ENCODE measurements at places on chromosomes 3 and 15.

GRCh38 chr15:66094331-66094730 is 159.2 kb downstream of the MEGF11 start:
- no peak for DNase-seq

DNA sequence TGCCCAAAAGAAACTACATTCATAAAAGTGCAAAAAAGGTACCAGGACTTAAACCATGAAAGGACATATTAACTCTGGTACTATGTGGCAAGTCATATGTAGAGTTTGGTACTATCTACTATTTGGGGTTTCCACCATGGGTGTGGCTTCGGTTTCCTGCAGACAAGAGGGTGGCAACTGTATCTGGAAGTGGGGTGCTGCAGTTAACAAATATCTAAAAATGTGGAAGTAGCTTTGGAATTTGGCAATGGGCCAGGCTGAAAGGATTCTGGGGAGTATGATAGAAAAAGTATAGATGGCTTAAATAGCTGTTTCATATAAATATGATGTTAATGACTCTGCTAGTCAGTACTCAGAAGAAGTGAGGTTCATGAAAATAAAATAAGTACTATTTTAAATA is 44.0 kb downstream of the PLSCR2 start:
- DNase-seq = no peak

DNA sequence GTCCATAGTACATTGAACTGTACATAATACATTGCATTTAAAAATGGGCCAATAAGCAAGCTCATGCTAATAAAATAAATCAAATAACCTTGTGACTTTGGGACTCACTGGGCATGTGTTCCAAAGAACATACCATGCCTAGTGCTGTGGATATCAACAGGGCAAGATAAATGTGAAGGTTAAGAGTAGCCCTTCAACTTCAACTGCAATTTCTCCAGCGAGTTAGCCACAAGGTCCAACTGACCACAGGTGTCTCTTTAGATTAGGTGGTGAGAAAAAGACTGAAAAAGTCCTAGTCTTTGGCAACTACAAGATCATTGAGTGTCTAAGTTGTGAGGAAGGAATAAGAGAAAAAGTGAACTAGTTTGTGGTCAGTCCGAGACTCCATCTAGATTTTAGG is 78.3 kb upstream of the ATP11B start:
- DNase-seq = peak; percentile 57

- DNase-seq = peak; percentile 17
Observed at GRCh38 chr3:42081838-42082473, 9.2 kb upstream of the TRAK1 start.

DNA sequence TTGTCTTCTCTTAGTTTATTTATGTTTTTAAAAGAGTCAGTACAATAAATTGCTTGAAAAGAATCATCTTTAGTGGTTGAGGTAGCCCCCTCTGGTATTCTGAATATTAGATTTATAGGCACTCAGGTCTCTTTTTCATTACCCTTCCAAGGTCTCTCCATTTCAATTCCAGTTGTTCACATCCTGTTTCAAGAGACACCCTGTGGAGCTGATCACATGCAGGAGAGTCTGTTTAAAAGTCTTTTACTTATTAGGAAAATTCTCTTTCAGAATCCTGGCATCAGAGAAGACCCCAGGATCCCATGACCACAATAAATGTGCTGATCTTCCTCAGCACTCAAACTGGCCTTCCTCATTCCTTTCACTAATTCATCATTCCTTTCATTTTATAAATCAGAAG is 195.7 kb downstream of the ZIC4 start:
- DNase-seq = no peak

DNA sequence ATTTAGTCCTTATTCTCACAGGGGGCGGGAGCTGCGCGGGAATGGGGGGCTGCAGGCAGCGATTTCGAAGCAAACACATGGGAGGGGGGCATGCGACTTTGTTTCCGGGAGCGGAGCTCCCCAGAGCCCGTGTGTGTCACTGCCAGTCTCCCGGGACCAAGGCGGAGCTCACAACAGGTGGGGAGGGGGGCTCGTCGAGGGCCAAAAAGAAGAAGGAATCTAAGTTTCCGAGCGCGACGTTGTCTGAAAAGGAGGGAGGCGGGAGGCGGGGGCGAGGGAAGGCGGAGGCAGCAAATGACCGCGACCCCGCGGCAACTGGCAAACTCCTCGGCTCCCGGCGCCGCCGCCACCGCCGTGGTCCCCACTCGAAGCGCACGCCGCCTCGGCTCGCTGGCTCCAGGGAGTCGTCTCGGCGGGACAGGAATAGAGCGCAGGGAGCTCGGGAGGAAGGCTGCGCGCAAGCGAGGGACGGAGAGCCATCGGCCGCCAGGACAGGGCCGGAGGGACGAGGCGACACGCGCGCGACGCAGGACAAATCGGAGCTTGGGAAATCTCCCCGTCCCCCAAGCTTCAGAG is 1.4 kb downstream of the FOXP1 start:
- DNase-seq = no peak
